ENCODE measurements at places on chromosomes 16 and 17.
A peak's percentile ranks its signal among the peaks of the same experiment; 100 is the strongest.

DNA sequence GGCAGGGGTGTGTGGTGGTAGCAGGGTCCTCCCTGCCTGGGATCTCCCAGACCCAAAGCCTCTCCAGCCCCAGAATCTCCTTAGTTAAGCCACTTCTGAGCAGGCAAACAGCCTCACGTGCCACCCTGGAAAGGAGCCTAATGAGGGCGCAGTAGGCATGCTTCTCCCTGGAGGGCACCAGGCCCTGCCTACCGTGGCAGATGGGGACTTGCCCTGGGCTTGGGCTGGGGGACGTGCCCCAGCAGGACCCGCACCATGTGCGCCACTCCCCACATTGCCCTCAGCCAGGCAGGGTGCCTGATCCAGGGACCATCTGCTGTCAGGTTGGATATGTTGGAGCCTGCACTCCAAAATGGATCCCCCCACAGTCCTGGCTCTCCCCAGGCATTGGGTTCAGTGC lies 14.2 kb downstream of the FAM83G start:
- DNase-seq, result no peak

GRCh38 chr17:17073030-17073564 lies 30.8 kb downstream of the MPRIP start:
- no peak for DNase-seq

GRCh38 chr17:37466471-37466870 lies 23.2 kb upstream of the DUSP14 start:
- no peak for DNase-seq

GRCh38 chr16:51231702-51232101 lies 80.6 kb upstream of the SALL1 start:
- DNase-seq, result no peak

DNA sequence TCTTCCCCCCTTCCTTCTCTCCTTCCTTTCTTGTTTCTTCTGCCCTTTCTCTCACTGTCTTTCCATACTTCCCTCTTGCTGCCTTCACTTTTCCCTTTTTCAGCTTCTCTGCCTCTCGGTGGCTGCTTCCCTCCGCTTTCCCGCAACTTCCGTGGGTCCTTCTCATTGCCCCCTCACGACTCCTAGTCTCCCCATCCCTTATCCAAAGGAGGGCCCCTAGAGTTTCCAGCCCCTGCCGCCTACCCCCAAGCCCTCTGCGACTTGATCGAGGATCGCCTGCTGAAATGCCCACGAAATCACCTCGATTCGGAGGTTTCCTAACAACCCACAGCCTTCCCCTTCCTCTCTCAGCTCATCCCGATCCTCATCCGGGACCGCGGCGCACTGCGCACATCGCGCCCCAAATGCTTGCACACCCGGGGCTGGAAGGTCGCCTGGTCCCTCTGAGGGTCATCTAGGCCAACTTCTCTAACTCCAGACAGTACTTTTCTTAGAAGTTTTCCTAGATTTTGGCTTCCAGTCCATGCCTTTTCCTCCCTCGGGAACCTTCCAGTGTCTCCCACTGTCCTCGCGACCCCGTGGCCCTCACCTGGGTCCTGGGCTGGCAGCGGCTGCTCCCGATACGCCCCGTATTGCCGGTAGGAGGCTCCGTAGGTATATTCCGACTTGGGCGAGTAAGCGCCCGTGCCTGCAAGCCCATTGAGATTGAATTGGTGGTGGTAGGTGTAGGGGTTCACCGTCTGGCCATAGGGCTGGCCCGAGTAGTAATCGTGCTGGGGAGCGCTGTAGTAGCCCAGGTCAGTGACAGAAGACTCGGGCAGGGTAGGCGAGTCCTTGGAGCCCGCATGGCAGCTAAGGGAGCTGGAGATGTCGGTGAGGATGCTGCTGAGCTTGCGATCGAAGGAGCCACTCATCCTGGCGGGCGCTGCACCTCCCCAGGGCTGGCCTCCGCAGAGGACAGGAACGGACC lies 654 bp downstream of the DLX3 start:
- no peak for DNase-seq

GRCh38 chr16:78836802-78837491 lies 737.5 kb downstream of the WWOX start:
- DNase-seq, result no peak

DNA sequence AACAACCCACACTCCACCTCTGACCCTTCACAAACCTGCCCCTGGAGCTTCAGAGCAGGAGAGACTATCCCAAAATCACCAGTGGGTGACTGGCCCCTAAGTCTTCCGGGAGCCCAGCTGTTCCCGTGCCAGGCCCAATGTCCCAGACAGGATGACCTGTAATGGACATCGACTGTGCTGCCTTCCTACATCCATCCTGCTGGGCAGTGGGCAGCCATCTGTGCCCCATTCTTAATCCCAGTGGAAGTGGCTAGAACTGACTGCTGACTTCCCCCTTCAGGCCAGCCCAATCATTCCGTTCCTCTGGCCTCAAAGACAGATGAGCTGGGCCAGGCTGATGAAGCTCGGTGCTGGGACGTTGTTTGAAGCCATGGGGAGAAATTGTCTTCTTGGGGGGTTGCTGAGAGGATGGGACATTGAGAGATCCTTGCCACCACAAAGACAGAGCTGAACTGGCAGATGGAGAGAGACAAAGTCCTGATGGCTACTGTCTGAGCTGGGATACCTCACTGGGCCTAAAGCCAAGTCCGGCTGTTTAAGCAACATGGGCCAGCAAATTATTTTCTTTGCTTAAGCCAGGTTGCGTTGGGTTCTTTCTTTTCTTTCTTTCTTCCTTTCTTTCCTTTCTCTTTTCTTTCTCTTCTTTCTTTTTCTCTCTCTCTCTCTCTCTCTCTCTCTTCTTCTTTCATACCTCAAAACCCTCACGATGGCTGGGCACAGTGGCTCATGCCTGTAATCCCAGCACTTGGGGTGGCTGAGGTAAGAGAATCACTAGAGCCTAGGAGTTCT lies 17.9 kb upstream of the ALOX15B start:
- DNase-seq, result no peak

- no peak for DNase-seq
Observed at GRCh38 chr16:17283016-17283415, 187.7 kb downstream of the XYLT1 start.

DNA sequence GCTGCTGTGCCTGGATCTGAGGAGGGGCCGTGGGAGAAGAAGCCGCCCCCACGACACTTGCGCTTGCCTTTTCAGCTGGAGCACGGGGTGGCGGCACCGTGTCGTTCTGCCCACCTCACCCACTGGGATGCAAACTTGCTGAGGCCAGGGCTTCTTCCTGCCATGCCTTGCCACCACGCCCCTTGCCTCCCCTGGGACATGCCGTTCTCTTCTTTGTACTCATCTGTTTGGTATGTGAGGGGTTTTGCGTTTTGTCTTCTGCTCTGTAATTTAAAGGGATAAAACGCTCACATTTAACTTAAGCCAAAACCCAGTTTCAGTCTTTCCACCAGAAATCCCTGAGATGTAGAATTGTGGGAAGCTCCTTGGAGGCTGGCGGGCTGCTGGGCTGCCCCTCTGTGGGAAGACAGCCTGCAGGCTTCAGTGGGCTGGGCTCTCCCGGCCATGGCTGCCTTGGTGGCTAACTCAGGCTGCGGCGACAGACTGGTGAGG lies 180.2 kb downstream of the RPTOR start:
- DNase-seq, result no peak

DNA sequence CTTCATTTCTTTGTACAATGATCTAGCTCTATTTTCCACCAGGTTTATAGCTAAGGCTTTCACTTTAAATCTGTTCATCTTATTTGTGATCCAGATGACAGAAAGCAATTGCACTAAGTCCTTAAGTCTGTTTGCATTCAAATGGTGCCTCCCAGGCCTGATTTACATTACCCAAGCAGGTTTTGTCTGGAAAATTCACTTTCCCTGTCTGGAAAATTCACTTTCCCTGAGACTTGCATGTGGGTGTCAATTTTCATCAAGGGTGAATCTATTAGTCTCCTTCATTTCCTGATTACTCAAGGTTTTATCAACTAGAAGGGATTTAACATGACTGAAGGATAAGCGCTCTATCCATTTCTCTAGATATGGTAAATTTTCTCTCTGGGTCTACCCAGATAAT lies 1480.2 kb upstream of the GOT2 start:
- DNase-seq, result no peak

- peak; percentile 7 for DNase-seq
Observed at GRCh38 chr16:73956587-73957494, 339.8 kb upstream of the PSMD7 start.

DNA sequence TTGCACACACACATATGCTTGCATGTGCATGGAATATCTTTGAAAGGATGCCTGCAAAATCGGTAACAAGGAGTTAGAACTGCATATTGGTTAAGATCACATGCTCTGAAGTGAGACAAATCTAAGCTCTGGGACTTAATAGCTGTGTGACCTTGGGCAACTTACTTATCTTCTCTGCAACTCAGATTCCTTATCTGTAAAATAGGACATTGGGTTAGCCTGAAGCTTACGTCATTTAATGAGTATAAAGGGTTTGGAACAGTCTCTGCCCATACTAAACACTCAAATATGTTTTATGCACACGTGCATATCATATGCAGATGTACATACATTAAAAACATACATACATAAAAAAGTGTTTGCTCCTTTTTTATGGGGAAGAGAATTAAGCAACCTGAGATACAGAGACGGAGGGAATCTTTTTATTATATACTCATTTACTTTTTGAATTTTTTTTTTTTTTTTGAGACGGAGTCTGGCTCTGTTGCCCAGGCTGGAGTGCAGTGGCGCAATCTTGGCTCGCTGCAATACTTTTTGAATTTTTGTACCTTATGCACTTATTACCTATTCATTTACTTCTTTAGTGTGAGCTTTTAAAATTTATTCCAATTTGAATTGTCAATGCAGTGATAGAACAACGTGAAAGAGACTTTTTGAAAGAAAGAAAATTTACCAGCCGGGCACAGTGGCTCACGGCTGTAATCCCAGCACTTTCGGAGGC lies 206.2 kb downstream of the CCDC182 start:
- DNase-seq, result no peak

- no peak for DNase-seq
Observed at GRCh38 chr16:81545470-81546250, 101.1 kb downstream of the CMIP start.

- no peak for DNase-seq
Observed at GRCh38 chr16:73062001-73062616, 14.2 kb upstream of the ZFHX3 start.

DNA sequence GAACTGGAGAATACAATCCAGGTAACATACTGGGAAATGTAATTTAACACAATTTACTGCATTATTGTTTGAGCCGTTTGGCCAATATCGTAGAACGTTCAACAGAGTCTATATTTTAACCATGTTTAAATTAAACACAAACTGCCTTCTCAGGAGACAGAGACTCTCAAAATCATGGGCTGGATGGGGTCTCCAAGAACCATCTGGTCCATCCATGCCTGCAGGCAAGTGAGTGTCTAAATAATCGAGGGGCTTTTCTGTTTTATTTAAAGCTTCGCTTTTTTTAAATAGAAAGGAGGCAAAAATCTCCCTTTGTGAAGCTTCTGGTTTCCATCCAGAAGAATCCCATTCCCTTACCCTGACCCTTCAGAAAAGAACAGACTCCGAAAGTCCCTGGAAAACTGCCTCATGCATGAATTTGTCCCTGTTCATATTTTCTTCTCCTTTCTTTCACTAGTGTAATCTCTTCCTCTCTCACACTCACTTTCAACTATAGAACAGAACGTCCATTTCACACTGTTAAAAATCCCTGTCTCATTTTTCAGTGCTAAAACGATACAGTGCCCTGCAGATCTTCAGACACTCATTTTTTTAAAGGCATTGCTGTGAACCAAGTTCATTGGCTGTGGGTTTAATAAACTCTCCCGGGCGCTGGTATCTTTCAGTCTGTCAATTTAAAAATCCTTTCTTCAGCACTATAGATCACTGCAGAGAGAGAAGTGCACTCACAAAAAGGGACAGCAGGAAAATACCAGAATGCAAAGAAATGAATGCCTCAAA lies 111.4 kb upstream of the TOM1L1 start:
- DNase-seq, result no peak

GRCh38 chr17:33178681-33179080 lies 114.4 kb downstream of the ASIC2 start:
- no peak for DNase-seq

DNA sequence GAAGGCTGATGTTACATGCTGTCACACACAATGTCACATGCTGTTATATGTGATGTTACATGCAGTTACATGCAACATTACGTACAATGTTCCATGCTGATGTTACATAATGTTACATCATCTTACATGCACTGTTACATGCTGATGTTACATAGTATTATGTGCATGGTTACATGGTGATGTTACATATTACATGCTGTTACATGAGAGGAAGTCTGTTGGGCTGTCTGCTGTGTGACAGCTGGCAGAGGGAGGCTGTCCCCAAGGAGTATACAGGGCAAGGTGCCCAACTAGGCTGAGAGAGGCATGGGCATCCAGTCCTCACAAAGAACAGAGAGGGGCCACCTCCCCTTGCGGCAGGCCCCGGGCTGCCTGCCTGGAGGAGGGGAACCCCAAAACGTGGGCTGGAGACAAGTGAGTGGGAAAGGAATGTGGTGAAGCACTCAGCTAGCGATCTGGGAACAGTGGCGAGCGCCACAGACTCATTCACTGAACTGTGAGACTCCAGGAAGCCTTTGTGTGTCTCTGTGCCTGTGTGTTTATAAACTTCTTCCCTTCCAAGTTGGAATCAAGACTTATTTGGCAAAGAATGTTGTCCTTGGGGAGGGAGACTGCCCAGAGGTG lies 30.6 kb downstream of the TMEM92 start:
- no peak for DNase-seq

GRCh38 chr16:19783363-19784182 lies 65.5 kb downstream of the IQCK start:
- DNase-seq, result no peak

DNA sequence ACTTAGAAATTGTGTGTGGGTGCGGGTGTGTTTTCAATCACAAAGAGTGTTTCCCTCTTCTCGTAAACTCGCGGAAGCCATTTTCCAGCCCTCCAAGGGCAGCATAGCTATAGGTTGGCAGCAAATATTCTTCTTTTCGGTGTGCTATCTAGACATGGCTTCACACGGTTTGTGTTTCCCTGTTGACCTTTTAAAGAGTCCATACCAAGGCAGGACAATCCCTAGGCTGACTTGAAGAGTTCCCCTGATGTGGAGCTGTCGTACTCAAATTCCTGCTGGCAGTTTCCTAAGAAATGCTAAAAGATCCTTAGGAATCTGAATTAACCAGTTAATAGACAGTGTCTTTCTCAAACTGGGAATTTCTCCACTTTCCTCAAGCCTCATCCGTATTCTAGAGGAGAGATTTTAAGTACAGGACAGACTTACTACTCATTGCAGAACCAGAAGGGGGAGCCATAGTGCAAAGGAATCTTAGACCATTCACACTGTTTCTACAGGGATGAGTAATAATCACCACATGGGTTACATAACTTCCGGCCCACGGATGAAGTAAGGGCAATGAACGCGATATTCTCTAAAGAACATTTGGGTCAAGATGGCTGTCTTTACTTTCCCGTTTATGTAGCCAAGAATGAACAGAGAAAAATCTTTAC lies 288.6 kb upstream of the ELAC2 start:
- no peak for DNase-seq

GRCh38 chr17:61947367-61948078 lies 19.7 kb upstream of the INTS2 start:
- no peak for DNase-seq

- no peak for DNase-seq
Observed at GRCh38 chr16:12262454-12263180, 286.1 kb downstream of the SNX29 start.

GRCh38 chr17:55710829-55711496 lies 11.7 kb downstream of the TMEM100 start:
- DNase-seq, result no peak
